ENCODE measurements at places on chromosomes 6 and 20.

- no peak for DNase-seq
These were observed 193.3 kb downstream of the UTRN start for GRCh38 chr6:144478483-144478882.

DNA sequence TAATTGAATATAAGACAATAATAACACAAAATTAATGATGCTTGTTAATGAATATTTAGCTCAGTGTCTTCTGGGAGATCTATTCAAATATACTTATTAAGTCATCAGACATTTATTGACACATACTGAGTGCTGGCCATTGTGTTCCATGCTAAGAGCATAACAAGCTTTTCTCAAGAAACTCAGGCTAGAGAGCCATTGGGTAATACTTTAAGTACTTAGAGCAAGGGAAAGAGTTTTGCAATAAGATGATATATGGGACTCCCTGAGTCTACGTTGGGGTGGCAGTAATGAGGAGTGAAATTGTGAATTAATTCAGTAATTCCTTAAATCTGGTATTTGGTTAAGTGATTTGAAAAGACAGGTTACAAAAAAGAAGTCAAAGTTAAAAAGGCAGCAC lies 11.1 kb downstream of the TMEM200A start:
- DNase-seq, result no peak

GRCh38 chr20:53656293-53657202 lies 62.9 kb upstream of the ZNF217 start:
- DNase-seq, result no peak

DNA sequence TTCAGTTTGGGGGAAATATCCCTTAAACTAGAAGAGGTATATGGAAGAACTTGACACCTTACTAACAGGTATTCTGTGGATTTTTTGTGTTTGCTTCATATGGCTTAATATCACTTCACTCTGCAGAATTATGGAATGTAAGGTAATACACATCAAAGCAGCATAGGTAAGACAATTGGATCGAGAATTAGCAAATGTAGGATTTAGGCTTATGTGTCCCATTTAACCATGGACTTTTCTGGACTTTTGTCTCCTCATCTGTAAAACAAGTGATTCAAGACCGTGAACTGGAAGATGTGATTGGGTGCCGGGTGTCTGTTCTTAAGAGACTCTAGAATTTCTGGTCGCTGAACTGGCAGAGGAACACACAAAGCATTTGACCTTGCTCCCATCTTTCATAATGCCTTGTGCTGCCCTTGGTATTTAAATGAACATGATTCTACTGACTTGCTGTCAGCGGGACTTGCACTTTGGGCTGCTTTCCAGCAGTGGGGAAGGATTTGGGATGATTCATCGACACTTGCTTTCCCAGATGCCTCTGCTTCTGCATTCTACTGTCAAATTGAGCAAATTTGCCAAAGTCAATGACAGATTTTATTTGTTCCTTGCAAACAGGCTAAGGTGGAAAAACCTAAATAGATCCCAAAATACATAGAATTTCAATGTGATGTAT lies 199.8 kb downstream of the PLCB1 start:
- DNase-seq, result no peak

- DNase-seq, result no peak
These were observed 22.5 kb upstream of the TAGAP start for GRCh38 chr6:159067334-159067733.

GRCh38 chr6:150696190-150696589 lies 96.5 kb downstream of the PLEKHG1 start:
- no peak for DNase-seq

DNA sequence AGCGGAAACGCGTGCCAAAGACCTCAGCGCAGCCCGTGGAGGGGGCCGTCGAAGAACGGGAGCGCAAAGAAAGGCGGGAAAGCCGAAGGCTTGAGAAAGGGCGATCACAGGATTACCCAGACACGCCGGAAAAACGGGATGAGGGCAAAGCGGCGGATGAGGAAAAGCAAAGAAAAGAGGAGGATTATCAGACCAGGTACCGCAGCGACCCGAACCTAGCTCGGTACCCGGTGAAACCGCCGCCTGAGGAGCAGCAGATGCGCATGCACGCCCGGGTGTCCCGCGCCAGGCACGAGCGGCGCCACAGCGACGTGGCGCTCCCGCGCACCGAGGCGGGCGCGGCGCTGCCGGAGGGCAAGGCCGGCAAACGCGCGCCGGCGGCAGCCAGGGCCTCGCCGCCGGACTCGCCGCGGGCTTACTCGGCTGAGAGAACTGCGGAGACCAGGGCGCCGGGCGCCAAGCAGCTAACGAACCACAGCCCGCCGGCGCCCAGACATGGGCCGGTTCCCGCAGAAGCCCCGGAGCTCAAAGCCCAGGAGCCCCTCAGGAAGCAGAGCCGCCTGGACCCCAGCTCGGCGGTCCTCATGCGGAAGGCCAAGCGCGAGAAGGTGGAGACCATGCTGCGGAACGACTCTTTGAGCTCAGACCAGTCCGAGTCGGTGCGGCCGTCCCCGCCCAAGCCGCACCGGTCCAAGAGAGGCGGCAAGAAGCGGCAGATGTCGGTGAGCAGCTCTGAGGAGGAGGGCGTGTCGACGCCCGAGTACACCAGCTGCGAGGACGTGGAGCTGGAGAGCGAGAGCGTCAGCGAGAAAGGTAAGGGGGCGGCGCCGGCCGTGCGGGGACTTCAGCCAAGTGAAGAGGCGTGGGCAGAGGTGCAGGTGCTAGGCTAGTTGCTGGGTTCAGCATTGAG lies 296.2 kb downstream of the RIMS1 start:
- DNase-seq, result no peak

GRCh38 chr20:6630514-6630913 lies 137.0 kb upstream of the BMP2 start:
- DNase-seq, result no peak

GRCh38 chr6:112330071-112330878 lies 16.9 kb upstream of the RFPL4B start:
- peak; percentile 72 for DNase-seq

DNA sequence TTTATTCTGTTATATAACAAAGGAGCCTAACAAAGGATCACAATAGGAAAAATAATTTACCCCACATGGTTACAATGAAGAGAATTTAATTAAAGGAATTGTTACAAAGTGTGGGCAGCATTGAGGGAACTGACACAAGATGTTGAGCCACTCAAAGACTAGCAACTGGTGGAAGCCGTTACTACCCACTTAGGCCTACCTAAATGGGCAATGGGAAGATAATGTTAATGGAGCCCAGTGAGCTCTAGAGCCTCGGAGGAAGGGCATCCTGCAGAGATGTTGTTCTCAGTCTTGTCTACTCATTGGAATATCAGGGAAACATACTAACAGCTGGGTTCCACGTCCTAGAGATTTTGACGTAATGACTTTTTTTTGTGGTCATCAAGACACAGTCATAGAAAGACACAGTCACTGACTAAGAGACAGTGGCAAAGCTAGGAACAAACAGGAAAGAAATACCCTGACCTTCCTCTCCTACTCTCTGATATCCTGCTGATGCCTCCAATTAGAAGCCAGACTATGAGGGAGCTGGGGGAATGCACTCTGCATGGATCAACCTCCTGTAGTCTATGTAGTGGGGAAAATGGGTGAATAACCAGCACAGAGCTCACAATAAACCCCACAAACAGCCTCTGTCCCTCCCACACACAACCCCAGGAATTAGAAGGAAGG lies 523.8 kb upstream of the FLRT3 start:
- no peak for DNase-seq

DNA sequence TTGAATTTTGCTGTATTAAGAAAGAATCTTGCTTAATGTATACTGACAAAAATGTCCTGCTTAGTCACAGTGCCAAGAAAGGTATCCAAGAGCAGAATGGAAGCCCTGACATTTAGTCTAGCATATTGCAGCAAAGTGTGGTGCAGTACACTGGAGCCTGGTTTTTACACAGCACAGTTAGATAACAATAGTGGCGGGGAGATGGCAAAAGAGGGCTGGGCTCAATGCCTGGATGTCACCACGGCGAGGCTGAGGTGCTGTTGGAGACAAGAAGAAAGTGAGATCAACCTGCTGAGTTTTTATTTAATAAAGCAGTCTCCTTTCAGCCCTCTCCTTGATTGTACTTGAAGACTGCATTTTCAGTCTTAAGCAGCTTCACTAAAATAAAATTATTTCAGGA lies 426.0 kb downstream of the LMBRD1 start:
- no peak for DNase-seq

- no peak for DNase-seq
These were observed 116.6 kb upstream of the HTR1E start for GRCh38 chr6:86820750-86821149.

DNA sequence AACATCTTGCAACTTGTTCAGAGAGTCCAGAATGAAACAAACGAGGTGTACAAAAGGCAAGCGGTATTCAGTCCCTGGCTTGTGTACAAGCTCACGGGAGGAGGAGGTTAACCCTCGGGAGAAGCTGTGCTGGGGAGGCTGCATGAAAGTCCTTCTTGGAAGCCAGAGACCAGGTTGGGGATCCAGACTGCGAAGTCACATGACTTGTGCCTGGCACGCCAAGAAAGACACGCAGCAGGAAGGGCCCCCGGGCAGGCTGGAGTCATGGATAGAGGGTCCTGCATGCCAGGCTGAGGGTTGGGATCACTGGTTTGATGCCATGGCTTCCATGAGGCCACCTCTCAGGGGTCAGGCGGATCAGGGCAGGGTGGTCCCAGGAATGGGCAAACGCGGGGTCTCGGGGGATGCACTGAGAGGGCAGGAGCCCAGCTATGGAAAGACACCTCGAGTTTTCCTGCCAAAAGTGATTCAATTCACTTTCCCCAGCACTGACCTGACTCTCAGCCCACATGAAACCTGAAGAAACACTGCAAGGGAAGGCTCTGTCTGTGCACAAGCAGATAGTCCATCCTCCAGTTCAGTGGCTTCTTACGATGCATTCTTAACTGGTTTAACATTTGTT lies 79.4 kb downstream of the DLL1 start:
- no peak for DNase-seq

DNA sequence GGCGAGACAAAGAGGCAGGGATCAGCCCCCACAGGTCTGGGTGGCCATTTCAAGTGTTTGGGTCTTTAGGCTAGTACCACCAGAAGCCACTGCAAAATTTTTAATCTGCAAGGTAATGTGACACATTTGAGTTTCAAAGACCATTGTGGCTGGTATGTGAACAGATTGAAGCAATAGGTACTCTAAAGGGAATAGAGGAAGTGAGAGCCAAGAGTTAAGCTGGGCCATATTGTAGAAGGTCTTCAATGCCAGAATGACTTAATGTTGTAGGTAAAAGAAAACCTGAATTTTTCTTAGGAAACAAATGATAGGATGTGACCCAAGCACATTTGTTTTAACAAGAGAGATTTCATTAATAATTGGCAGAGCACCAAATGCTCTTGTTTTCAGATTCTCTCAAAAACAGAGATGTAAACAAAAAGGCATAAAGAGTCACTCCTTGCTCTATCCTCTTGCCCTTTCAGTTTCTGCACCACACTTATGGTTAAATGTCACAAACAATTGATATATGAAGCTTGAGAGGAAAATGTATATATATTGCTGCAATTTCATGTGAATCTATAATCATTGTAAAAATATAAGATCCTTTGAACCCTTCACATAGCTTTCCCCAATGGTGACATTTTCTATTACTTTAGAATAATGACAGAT lies 307.1 kb upstream of the PLN start:
- DNase-seq, result no peak

- DNase-seq, result no peak
These were observed 97.5 kb downstream of the PRKN start for GRCh38 chr6:162630069-162630468.

GRCh38 chr6:17100806-17101205 lies 1.0 kb upstream of the STMND1 start:
- no peak for DNase-seq

GRCh38 chr6:113496166-113496565 lies 361.0 kb upstream of the MARCKS start:
- DNase-seq, result peak; percentile 98

GRCh38 chr6:147156218-147156617 lies 48.0 kb upstream of the STXBP5 start:
- no peak for DNase-seq

DNA sequence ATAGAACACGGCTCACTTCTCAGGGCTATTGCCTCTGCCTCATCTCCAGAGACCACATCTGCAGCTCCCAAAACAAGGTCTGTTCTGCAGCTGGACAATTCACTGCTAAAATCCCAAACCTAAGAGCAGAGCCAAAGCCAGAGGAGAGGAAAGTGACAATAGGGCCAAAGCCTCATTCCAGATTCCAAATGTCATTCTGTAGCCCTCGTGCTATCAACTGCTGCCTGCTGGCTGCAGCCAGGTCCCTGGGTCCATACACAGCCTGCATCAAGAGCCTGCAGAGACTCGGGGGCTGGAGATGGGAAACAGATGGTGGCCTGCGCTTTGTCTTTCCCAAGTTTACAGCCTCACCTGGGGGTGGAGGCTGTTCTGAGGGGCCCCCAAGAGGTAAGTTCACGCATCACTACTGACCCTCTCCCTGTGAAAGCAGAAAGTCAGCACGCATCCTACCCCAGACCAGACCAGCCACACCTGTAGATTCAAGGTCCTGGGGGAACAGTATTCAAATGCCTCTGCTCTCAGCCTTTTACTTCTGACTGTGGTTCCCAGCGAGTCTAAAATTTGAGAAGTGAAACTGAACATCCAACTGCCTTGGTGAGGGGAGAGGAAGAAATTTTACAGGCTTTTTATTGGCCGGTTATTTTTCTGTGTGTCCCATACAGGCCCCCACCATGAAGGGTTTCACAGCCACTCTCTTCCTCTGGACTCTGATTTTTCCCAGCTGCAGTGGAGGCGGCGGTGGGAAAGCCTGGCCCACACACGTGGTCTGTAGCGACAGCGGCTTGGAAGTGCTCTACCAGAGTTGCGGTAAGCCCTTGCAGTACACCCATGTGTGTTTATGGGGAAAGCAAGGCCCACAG lies at the start of gene LY86:
LY86 (plus strand) TSS at position 657 of the 860 bp plus-strand sequence; CDS start at position 672, 15 bp downstream.
- no peak for DNase-seq

DNA sequence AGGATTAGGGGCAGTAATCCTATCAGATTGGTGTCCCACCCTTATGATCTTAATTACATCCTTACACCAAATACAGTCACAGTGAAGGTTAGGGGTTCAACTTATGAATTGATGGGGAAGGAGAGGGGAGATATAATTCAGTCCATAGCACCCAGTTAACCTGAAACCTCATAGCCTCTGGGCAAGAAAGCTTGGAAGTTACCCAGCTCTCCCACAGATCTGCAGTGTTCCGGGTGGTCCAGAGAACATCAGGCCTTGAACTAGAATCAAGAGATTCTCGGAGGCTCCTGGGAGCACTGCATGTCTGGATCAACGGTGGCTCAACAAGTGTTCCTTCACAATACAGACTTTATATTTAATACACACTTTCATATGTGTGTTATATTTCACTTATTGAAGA lies 392.6 kb upstream of the MARCKS start:
- no peak for DNase-seq

DNA sequence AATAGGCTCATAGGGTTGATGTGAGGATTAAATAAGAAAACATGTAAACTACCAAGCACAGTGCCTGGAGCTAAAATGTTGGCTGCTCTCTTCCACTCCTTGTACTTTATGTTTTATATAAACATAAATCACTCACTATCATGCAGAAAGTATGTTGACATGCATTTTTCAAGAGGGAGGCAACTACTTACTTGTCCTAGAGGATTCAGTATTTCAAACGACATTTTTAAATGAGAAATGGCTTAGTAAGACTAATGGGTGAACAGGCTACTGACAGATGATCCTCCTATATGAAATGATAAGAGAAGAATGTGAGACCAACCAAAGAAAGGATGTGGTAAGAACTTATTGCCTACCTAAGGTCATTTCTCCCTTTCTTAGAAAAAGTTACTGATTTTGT lies 21.0 kb downstream of the LATS1 start:
- DNase-seq, result no peak

GRCh38 chr6:50661636-50662035 lies 51.7 kb upstream of the TFAP2D start:
- peak; percentile 97 for DNase-seq

All from kidney capillary endothelial cell (primary cell).